ENCODE measurements at places on chromosomes 1 and 21.

DNA sequence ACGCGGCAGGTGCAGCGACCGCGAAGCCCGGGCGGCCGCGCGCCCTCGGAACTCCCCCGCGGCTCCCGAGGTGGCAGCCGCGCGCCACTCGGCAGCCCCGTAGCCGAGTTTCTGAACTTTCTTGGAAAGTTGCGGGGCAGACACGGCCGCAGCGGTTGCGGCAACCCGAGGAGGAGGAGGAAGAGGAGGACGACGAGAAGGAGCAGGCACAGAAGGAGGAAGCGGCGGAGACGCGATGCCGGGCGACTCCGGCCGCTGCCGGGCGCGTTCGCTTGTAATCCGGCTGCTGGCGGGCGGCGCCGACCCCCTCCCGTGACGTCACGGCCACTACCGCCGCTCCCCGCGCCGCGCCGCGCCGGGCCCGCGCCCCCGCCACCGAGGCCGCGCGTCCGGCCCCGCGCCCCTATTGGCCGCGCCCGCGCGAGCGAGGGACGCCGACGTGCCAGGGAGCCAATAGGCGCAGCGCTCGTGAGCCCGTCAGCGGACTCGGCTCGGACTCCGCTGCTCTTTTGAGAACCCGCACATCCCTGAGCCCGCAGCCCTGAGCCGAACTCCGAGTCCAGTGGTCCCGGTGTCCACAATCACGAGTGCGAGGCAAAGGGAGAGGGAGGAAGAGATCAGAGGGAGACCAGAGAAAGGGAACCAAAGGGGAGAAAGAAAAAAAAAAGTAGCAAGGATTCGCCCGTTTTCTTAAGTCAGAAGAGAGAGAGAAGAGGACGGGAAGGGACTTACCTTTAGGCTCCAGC lies 736 bp upstream of the BARHL2 start:
- no peak for DNase-seq

DNA sequence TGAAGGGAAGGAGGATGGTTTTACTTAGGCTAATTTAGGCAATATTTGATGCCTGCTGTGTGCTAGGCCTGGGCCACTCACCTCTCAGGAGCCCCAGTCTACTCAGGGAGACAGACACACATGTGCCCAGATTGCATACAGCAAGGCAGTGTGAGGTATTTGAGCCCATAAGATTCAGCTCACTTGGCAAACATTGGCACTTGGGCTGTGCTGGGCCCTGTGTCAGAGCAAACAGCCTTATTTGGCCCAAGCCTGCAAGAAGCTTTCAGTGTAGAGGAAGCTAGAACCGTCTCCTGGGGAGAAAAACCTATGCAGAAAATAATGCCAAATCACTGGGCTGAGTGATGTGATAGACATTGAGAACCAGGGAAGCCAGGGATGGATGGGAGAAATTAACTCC lies 3.9 kb upstream of the SYNC start:
- no peak for DNase-seq

DNA sequence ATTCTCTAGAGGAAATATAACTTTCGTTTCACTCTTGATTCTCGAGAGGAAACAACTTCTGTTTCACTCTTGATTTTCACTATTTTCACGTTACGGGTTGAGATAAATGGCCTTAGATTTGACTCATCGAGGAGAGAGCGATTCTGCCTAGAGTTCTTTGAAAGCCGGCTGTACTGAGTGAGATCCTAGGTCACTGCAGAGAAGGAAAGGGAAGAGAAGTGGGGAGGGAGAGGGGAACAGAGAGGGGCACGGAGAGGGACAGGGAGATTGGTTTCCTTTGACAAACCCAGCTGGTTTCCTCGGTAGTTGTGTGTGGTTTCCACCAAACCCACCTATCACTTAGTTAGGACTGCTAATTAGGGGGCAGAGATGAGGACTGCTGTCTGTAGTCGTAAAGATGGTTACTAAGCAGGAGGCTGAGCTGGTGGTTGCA lies 21.6 kb upstream of the GPR137B start:
- no peak for DNase-seq

- no peak for DNase-seq
These were observed 52.4 kb upstream of the WDR26 start for GRCh38 chr1:224486801-224487583.

GRCh38 chr1:161089938-161090337 lies 580 bp upstream of the NECTIN4 start:
- no peak for DNase-seq
